ENCODE measurements at places on chromosomes 11 and 22.

DNA sequence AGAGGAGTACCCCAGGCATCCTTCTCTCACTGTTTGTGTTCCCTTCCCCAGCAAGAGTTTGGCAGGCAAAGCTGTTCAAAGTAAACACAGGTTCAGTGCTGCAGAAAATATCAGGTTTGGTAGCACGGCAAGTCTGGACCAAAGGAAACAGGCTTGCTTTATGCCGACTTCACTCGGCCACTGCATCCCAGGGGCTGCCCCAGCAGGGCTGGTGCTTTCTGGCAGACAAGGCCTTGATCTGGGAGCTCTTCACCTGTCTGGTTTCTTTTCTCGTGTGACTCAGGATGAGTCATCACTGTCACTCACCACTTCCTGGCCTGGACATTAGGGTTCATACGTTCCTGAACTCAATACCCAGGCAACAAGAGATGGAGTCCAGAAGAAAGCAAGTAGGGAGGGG, 52.6 kb upstream of the NAV2 start:
- peak; percentile 41 for DNase-seq

DNA sequence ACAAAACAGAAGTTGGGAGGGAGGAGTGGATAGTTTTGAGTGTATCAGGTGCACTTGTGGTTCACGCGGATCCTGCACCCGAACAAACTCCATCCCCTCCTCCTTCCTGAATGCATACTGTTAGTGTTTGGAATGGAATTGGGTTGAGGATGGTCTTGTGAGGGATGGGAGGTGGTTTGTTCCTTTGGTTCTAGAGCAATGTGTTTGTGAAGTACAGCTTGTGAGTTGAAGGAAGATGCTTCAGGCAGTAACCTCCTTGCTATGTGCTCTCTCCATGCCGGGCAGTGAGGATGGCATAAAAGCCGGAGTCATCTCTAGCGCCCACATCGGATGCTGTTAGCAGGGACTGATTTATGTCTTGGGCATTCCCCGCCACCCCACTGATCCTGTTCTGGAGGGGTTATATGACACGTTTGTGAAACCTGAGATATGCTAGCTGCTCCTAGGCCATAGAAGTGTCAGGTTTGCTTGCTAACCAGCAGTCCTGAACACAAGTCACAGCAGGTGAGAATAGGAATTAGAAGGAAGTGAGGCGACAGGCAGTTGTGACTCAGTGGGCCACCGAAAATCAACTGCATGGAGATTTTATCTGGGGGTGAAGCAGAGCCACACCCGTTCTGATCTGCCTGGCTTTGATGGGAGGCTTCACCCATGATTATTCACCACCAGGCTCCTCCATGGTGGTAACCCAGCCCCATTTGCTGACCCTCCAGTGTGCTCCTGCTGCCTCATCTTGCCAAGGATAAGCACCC, 2.2 kb downstream of the BCR start:
- no peak for DNase-seq

DNA sequence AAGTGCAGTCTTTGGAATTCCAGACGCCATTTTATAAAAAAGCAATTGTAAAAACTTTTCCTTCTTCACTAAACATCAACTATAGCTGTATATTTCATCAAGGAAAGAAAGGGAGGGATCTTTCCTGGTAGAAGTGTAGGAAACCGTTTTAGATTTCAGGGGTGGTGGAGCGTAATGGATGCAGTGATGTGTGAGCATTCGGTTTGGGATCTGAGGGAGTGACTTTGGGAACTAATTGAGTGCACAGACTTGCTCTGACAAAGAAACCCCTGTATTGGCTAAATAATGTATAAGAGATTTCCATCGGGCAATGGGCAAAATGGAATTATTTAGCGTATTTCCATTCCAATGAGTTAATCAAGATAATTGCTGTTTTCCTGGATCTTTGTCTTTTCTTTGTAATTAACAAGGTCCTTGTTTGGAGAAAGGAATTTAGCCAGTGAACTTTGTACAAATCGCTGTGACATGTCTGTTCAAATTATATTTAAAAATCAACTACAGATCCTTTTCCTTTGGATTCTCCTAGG, 125.0 kb upstream of the NARS2 start:
- DNase-seq, result no peak

- DNase-seq, result no peak
Observed at GRCh38 chr11:122277493-122277892, 161.5 kb upstream of the BLID start.

DNA sequence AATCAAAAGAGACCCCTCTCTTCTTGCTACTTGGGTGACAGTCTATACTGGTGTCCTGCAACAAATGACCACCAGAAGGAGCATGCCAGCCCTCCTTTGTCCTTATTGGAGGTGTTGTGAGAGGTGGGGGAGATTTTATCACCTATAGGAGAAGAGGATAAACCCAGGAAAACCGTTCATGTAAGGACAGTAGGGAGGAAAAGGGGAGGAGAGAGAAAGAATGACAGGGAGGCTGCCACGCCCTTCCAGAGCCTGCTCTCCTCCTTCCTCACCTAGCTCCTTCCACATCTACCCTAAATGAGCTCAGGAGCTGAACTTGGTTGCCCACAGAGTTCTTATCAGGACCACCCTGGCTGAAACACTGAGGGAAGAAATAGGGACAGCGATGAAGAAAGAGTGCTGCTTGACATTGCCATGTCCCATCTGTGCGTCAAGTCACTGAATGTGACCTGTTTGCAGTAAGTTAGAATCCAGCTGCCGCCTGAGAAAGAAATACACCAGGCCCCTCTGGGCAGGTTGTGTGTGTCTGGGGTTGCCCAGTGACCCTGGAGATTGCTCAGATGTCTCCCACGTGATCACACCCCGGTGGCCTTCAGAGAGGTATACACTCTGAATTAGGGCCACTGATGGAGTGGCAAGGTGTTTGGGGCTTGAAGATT, 40.4 kb upstream of the ETS1 start:
- DNase-seq, result no peak

DNA sequence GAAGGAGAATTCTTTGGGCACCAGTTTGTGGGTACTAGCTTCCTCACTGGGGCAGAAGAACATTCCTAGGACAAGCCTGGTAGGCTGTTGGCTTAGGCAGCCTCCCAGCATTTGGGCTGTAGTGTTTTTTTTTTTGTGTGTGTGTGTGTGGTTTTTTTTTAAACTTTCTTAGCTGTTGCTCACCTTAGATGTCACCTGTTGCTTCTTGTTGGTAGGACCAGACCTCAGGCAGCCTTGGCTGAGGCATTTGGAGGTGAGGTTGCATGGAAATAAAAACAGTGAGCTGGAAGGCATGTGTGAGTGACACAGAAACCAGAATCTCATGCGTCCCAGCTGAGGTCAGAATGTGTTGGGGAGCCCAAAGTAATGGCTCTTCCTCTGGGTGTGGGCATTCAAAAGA, 21.3 kb downstream of the AMPD3 start:
- no peak for DNase-seq

GRCh38 chr22:19064354-19065054, 57.7 kb downstream of the DGCR2 start:
- DNase-seq, result no peak

- DNase-seq, result no peak
Observed at GRCh38 chr11:112652786-112653390, 308.3 kb upstream of the NCAM1 start.

DNA sequence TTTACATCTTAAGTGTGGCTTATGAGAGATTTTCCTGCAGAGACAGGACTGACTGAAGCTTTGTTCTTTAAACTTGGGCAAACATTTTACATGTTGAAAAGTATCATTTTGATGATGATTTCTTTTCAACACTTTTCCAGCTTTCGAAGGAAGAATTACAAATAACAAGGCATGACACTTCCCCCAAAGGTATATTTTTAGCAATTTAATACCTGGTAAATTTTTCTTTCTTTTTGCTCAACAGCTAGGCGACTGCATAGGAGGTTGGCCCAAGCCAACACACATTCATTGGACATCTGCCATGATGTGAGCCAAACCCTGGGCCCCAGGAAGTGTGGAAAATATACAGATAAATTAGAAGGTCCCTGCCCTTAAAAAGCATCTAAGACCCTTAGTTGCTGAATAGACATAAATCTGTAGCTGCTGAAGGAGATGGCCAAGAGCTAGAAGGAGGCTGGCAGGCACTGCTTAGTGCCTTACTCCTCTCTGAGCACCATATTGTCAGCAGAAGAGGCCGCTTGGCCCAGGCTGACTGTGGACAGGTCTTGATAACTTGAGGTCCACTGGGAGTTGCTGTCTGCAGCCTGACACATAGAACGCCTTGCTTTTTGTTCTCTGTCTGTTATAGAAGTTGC, 53.3 kb upstream of the CD44 start:
- no peak for DNase-seq

DNA sequence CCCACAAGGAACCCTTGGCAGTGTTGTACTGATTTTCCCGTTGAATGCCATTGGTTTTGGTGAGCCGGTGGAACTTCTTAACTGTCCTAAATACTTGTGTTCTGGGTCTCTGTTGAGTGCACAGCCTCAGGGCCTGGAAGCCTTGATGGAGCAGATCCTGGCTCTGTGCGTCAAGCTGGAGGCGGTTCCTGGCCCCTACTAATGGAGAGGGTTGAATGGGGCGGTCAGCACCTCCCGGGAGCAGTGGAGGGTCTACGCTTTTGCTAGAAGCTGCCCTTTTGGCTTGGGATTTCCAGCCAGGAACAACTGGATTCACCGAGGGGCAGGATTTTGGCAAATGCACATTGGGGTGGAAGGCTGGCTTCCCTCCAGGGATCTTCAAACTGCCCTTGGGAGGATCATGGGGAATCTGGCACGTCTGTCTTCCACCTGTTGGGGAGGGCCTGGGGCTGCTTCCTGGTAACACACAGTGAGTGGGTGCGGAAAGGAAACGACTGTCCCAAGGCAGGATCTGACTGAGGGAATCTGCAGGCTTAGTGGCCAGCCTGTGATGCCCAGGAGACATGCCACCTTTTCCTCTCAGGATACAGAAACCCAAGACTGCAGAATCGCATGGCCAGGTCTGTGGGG, 6.9 kb upstream of the OSBPL5 start:
- DNase-seq, result no peak

Measured in AG08396 (cell line).